ENCODE measurements at places on chromosomes 7 and 10.

GRCh38 chr10:95755511-95756004 lies 405 bp upstream of the ENTPD1 start:
- DNase-seq = peak; percentile 13

- peak; percentile 9 for DNase-seq
These were observed at the start of gene PDLIM1 for GRCh38 chr10:95290461-95291364. PDLIM1 (minus strand) TSS chr10:95291003; CDS start chr10:95290915, 88 bp downstream.

DNA sequence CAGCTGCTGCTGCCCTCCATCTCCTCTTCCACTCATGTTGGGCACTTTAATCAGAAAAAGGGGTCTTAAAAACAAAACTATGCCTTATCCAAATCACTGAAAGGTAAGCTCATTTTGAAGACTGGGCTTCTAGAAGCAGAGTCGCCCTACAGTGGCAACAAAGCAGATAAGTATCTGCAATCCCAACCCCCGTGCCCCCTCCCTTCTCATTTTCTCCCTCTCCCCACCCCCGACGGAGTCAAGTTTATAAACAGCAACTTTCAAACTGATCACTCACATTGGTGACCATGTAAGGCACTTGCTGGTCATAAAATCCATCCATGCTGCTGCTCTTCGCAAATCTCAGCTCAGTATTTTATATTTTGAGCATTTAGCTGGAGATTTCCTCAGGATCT lies 738 bp downstream of the ETV1 start:
- DNase-seq = no peak

- DNase-seq = no peak
These were observed 39.4 kb upstream of the AGR3 start for GRCh38 chr7:16921151-16921550.

DNA sequence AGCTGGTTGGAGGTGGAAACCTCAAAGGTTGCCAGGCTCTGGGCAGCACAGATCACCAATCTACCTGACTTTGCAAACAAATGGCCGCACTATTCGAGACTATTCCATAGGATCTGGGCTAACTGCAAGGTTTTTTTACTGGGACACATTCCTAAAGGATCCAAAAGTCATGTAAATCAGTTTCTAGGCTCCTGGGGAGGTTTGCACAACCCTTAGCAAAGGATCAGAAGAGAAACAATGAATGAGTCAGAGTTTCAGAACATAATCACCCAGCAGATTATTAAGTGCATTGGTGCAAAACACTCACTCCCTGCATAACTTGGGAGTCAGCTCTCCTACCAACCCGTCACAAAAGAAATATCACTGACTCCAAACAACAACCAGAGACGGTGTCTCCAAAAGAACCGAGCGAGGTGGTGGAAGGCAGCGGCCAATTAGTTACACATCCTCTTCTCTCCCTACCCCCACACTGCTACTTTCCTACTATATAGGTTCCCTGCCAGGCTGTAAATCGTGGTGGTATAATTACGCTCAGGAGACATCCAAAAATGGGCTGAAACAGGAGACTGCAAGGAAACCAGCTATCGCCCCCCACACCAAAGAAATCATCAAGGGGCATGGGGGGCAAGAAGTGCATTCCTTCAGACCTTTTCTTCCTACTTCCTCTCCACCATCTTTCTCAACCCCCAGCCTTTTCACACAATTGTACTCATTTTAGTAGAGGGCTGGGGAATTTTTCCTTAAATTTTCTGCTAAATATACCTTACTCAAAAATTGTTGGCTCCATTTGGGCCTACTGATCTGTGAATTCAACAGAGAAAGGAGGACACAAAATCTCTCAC lies 3.2 kb downstream of the UBE2H start:
- peak; percentile 60 for DNase-seq

DNA sequence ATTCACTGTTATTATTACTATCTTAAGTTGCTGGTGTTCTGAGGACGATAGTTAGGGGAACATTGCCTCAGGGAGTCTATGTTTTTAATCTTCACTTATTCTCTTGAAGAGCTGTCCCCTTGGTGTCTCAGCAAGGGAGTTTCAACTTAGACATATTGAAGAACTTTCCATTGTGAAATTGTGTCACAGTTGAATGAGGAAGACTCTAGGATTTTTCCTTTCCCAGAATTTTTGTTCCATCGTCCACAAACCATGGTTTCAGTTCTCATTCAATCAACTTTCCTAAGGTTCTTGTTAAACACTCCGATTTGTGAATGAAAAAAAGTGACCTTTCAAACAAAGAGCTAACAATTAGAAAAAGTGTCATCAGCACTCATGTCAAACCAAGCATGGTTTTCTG lies 128.3 kb downstream of the GATA3 start:
- no peak for DNase-seq

- DNase-seq = no peak
These were observed 36.8 kb upstream of the FOXK1 start for GRCh38 chr7:4645246-4645645.

DNA sequence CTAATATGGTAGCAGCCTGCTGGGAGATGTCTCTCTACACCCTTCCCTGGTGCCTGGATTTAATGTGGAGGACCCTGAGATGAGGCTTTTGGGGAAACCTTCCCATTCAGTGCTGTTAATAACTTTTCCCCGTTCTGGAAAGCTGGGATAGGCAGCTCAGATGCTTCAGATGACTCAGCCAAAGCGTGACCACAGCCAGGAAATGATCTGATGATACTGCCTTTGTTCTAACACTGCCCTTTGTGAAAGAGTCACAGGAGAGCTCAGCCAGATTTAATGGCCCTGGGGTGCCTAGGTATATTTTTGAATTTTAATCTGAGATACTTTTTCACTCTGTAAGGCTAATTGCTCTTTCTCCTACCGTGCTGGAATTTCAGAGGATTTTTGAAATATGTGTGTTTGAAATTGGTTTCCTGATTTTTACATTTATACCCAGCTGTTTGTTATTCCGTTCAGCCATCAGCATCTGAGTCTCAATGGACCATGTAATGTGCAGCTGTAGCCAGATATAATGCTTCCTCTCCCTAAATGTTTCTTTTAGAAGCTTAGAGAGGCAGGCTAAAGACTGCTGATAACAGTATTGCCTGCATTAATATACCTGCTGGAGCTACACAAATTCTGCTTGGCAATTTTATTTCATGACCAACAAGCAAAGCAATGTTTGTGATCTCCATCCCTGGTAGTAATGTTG lies 17.8 kb downstream of the CELF2 start:
- no peak for DNase-seq

DNA sequence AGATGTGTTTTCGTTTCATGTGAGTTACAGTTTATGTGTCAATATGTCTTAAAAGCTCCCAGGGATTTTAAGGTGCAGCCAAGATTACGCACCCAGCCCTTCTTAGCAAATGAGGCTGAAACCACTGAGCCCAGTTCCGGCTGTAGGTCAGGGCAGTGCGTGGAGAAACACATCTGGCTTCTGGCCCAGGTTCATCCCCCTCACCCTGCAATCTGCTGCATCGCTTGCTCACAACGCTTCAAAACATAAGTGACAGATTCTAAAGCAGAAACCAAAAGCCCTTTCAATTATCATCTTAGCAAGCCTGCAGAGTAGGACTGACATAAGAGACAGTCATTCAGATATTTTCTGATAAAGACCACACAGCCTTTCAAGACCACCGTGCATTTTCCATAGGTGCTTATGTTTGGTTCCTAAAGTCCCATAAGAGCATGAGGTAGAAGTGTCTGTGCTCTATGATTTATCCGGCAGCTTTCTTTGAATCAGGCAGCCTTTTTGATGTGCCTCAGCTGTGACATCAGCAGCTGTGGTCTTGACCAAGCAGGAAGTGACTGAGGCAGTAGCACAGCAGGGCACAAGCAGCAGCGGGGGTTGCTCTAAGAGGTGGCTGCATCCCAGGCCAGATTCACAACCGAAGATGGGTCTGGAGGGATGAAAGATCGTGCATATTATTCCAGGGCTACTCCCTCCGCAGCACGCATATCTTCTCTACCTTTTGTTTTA lies 72.1 kb upstream of the LYZL2 start:
- DNase-seq = peak; percentile 94

DNA sequence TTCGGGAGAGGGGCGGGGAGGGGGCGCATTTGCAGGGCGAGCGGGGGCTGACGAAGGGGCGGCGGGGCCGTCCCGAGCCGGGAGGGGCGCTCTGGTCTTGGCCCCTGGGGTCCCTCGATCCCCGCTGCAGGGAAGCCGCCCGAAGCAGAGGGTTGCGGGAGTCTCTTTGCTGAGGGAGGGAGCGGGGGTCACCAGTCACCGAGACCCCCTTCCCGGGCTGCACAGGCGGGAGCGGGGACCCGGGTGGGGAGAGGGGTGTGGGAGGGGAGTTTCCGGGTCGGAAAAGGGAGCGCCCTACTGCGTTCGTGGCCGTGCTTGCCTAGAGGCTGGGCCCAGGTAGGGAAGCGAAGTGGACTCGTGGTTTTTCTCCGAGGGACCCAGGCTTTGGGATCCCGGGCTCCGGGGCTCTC lies 422 bp downstream of the AP1S1 start:
- no peak for DNase-seq

DNA sequence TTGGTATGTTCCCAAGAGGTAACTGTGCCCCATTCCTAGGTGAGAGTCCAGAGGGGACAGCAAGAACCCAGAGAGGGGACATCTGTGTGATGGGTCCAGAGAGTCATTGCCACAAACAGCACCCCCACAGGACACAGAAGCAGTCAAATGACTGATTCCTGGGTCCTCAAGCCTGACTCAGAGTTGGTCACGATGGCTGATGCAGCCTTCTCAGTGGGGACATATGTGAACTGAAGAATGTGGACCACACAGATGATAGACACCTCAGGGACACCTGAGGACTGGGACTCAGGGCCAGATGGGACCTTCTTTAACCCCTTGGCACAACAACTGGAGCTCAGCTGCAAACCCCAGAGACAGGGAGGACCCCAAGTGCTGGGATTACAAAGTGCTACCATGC lies 96.5 kb downstream of the STRA8 start:
- no peak for DNase-seq

GRCh38 chr10:23419655-23420329 lies 19.1 kb upstream of the OTUD1 start:
- no peak for DNase-seq

GRCh38 chr10:50951365-50951764 lies 65.9 kb upstream of the A1CF start:
- DNase-seq = no peak

GRCh38 chr10:132319853-132320653 lies 11.9 kb upstream of the LRRC27 start:
- peak; percentile 84 for DNase-seq

DNA sequence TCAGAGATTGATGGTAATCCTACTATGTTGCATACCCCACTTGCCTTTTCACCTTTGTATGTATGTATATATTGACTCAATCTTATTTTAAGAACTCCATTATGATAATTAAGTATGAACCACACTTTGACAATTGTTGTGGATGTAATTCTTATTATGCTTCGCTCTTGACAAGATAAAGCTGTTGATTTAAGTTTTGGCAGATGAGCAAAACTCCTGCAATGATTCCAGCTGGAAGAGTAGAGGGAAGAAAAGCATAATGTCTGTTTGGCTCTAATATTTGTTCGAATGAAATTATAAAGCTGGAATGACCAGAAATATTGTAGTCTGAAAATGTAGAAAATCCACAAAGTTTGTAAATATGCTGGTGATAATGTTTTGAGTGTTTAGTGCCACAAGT lies 83.8 kb upstream of the AKR1E2 start:
- DNase-seq = no peak

GRCh38 chr10:110918643-110919348 lies at the start of gene BBIP1:
BBIP1 (minus strand) TSS chr10:110919180; CDS start chr10:110918157, 1,023 bp downstream.
- no peak for DNase-seq

DNA sequence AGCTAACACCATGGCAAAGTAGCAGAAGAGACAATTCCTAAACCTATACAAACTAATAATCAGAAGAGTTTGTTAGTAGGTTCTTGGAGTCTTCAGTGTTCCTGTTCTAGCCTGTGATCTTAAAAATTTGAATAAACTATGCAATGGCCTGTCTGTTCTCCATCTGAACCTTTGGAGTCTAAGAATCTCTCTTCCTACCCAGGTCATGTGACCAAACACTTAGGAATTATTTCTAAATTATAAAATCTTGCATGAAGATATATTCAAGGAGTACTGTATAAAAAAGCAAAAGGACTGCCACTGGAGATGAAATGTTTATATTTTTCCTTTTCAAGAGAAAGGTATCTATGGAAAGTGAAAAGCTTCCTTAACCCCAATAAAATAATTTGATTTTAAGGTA lies 2.4 kb downstream of the MKI67 start:
- DNase-seq = no peak

- no peak for DNase-seq
These were observed 4.2 kb upstream of the TCF7L2 start for GRCh38 chr10:112945811-112946210.

DNA sequence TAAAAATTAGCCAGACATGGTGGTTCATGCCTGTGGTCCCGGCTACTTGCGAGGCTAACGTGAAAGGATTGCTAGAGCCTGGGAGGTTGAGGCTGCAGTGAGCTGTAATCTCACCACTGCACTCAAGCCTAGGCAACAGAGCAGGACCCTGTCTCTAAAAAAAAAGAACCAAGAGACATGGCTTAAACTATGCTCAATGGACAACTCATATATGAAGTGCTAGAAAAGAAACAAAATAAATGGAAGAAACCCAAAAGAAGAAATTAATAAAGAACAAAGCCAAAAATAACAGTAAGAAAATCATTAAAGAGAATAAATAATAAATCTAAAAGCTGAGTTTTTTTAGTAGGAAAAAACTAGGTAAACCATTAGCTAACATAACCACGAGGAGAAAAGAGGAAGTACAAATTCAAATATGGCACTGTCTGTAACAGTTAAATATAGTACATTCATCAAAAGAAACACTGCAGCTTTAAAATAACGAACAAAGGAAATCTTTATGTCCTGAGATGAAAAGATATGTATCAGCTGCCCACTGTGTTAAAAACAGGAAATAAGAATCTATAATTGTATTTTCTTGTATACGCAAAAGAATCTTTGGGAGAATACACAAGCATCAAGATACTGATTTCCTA lies 48.7 kb downstream of the UPF2 start:
- no peak for DNase-seq

- no peak for DNase-seq
These were observed 818 bp upstream of the SUPV3L1 start for GRCh38 chr10:69179089-69179742.

- no peak for DNase-seq
These were observed 3.4 kb downstream of the GPR85 start for GRCh38 chr7:113083132-113083815.

GRCh38 chr10:49382226-49382625 lies 13.7 kb downstream of the DRGX start:
- DNase-seq = no peak

DNA sequence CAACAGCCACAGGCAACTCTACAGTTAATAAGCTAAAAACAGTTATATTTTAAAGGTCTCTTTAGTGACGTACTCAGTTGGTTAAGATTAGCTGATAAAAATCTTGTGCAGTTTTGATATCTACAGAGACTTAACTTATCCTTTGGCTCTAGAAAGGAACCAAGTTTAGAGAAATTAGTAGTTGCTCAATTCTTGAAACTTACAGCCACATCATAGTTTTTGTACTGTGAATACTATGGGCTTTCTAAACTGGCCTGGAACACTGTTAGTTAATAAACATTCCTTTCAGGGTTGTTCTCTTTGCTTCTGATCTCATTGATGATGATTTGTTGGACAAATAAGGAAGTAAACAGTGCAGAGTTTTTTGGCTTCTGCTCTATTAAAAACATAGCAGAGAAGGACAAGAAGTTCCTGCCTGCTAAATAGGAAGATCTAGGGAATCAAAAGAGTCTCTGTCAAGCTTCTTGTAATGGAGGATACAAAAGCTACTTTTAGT lies 73.1 kb downstream of the MKLN1 start:
- no peak for DNase-seq

Measured in activated CD4-positive, alpha-beta T cell treated with anti-CD3 and anti-CD28 coated beads, Interleukin-2, Interleukin-4, amounts not matched to agents 100 ng/mL and 50 ng/mL, durations not matched to agents 16 hours and 8 hours (primary cell).